ENCODE measurements at places on chromosomes 3 and 15.

- no peak for DNase-seq
These were observed 7.7 kb downstream of the TUBGCP4 start for GRCh38 chr15:43378601-43379000.

DNA sequence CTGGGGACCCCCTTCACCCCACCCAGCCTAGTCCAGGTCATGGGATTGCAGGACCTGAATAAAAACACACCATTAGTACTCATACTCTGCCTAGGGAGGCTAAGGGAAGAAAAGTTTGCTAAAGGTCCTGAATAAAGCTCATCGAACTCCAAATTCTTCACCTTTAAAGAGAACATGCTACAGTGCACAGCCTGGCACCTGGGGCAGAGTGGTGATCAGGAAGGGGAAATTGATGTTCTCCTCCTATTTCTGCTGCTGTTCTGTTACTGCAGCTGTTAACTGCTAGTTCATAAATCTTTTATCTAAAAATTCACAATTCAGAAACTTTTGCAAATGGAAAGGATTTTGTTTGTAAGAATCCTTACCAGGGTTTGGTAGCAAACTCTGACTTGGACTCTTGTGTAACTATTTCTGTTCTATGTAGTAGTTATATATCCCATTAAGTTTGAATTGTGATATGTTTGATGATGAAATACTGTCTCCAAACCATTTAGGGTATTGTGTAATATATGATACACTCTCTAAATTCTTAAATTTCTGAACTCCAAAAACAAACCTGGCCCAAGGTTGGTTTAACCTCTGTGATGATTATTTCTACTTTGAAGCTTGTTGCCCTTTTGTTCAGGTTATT lies 27.9 kb downstream of the MCTP2 start:
- DNase-seq: no peak

DNA sequence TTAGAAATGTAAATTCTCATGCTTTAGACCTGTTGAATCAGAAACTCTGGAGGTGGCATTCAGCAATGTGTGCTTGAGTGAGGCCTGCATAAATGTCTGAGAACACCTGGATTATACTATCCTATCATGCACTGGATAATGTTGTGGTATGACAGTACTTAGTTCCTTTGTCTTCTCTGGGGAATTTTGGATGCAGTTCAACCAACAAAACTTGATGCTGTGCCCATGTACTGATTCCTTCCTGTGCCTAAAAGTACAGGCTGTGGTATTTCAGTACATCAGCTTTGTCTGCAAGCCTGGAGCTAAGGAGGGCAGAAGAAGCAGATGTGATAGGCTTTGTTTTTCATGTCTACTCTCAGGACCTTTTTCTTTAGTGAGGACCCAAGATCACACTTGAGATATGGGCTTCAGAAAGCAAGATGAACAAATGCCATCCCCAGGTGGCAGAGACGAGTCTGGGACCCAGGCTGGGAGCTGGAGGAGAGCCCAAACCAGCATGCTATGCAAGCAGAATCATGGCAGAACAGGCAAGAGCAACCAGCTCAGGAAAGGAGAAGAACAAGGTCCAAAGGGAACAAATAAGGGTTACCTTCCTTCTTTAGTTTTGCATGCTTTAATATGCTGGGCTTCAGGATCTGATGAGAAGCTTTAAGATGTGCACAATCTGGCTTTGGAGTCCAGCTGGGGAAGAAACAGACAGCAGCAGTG lies 124.7 kb downstream of the MYRIP start:
- no peak for DNase-seq

DNA sequence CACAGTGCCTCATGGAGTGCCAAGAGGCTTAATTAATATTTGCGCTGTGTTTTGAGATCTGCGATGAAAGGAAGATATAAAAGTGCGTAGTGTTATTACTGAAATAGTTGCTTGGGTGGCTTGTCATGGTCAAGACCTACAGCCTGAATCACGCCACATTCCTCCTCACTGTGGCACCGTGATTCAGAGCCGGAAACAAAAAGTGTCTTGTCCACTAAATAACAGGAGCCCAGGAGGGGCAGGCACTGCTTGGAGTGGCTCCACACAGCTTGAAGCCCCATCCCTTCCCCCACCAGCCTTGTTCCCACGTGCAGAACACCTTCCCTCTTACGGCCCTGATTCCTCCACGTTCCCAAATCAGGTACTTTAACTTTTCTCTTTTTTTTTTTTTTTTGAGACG lies 1.2 kb upstream of the LRRC15 start:
- DNase-seq: no peak

- no peak for DNase-seq
These were observed 340.2 kb upstream of the IGF1R start for GRCh38 chr15:98308117-98308516.

DNA sequence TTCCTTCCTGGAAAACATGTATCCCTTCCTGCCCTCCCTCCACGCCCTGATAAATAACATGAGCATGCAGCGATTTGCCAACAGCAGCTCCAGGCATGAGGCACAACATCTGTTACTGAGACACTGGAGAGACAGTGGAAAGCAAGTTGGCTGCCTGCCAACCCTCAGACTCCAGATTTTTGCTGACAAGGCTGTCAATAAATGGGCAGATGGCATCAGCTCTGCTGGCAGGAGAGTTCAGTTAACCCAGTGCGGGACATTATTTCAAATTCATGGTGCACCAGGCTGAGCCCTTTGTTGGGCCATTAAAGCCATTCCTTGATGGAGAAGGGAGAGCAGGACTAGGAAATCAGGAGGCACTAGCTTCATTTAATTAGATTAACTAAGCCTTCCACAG lies 293.3 kb downstream of the MEX3B start:
- peak; percentile 34 for DNase-seq

All from omental fat pad (tissue), 4 donors.